T-helper 2 cell (primary cell): ENCODE measurements at places on chromosomes 11 and 22.

DNA sequence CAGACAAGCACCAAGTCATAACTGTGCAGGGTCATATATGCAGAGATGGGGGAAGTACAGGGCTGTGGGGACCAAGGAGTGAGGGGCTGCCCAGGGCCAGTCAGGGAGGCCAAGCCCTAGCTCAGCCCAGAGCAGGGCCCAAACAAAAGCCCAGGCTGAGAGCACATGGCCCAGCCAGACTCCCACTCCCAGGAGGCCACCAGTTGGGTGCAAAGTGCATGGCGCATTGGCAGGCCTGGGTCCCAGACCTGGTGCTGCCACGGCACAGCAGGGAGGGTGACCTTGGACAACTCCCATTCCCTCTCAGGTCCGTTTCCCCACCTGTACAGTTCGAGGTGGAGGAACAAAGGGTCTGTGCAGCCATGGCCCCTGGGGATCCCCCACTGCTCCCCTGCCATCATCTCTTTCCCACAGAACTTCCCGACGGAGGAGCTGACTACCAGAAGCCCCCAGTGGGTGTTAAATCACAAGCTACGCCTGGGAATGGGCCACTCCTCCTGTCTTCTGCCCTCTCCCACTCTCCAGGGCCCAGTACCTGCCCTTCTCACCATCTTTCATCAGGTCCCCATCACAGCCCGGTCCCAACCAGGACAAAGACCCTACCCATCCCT is 608 bp downstream of the NIPSNAP1 start:
- no peak for DNase-seq

DNA sequence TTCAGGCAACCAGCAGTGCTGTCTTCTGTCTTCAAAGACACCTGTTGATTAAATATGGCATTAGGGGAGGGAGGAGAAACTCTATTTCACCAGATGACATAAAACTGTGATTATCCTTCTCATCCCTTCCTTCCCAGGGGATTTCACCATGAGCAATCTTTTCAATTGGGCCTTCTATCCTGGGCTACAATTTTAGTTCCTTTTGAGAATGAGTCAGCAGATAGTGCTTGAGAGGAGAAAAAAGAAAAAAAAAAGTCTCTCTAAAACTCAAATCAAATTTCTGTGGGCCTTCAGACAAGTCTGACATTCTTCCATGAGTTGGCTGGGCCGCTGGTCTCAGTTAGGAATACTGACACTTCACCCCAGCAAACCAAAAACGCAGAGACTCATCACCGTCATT is 7.2 kb downstream of the FLI1 start:
- DNase-seq = no peak

DNA sequence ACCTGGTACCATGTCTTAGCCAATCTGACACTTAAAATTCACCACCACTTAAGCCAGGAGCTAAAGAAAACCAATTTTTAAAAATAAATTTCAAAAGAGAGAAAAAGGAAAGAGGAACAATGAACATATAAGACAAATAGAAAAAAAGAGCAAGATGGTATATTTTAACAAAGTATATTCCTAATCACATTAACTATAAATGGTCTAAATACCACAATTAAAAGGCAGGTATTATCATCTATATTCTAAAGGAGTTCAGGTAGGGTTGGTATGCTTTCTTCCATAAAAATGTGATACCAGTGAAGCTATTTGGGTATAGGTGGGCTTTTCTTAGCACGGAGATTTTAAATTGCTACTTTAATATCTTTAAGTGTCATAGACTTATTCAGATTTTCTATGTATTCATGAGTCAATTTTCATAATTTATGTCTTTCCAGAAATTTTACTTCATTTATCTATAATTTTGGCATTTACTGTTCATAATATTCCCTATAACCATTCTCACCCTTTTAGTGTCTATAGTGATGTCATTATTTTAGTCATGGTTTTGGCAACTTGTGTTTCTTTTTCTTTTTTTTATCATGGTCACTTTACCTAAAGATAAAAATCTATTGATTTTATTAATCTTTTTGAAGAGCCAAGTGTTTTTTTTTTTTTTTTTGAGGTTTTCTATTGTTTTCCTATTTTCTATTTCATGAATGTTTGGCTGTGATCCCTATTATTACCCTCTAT is 56.5 kb upstream of the IGLL5 start:
- DNase-seq = no peak

DNA sequence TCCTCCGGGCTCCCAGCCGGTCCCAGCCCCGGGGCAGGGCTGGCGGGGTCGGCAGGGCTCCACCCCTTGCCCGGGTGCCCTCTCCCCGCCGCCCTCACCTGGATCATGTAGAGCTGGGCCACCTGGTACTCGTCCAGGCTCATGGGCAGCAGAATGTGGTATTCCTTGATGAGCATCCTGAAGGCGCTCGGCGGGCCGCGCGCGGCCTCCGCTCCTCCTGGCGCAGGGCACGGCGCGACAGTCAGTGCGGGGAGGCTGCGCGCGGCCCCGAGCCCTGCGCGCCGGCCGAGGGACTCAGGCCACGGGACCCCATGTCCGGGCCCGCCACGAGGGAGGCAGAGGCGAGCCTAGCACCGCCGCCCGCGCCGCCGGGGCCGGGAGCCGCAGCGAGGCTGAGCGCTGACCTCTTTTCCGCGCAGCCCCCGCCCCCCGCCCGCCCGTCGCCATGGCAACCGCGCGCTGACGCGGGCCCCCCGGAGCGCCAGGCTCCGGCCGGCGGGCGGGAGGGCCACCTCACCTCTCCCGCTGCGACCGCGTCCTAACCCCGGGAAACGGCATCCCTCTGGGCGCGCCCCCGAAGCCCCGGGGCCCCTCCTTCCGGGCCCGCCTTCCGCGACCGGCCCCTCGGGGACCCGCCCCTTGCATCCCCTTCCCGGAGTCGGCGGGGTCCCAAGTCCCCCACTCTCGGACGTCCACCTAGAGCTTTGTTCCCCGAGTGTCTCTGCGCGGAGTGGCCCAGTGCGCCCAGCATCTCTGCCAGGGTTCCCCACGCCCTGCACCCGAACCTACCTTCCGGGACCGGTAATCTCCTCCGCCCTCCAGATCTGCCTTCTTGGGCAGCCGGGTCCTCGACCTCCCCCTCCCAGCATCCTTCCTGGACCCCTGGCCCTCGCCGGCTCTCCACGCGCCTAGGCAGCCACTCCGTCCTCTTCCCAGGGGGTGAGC is 886 bp downstream of the PITPNM1 start:
- no peak for DNase-seq

- no peak for DNase-seq
Measured at GRCh38 chr11:132453406-132453805, 1078.9 kb downstream of the OPCML start.

- no peak for DNase-seq
Measured at GRCh38 chr11:99069856-99070444, 49.2 kb downstream of the CNTN5 start.

DNA sequence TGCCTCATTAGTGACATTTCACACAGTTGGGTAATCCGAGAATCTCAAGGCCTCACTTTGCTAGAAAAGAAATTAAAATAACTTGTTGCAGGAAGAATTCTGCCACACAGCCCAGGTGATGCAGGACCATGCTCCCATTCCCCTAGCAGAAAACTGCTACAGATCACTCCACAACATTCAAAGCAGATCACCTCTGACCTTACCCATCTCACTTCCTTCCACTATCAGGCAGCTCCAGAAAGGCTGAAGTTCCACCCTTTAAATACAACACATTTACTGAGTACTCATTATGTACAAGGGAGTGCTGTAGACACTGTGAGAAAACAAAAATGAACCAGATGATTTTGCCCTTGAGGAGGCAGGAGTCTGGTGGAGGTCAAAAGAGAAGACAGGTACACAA is 231.0 kb downstream of the TTC28 start:
- DNase-seq = no peak

DNA sequence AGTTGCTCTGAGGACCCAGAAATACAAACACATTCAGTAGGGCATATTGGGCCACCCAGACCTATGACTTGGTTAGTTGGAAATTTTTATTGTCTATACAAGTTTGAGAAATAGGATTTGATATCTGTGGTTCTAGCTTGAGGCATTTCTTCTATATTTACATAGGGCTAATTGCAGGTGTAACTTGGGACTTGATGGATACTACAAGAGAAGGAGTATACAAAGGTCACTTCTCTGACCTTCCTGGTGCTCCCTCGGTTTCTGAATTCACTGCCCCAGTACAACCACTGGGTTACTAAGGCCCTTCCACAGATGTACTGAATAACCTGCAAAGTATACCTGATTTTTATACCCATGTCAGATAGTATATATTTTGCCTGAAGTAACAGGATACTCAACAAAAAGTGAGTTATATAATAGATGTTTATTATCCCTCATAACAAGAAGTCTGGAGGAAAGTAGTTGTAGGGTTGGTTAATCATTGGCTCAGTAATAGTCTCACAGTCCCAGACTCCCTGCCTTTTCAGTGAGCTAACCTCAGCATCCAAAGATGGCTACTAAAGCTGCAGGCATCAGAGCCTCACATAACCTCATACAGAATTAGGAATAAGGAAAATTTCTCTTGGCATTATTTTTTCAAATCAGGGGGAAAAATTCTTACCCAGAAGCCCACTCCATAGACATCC is 8.8 kb upstream of the PGR start:
- no peak for DNase-seq

GRCh38 chr11:99160447-99160846 is 139.7 kb downstream of the CNTN5 start:
- DNase-seq = no peak

- no peak for DNase-seq
Measured at GRCh38 chr22:32991353-32992101, 66.7 kb downstream of the SYN3 start.

DNA sequence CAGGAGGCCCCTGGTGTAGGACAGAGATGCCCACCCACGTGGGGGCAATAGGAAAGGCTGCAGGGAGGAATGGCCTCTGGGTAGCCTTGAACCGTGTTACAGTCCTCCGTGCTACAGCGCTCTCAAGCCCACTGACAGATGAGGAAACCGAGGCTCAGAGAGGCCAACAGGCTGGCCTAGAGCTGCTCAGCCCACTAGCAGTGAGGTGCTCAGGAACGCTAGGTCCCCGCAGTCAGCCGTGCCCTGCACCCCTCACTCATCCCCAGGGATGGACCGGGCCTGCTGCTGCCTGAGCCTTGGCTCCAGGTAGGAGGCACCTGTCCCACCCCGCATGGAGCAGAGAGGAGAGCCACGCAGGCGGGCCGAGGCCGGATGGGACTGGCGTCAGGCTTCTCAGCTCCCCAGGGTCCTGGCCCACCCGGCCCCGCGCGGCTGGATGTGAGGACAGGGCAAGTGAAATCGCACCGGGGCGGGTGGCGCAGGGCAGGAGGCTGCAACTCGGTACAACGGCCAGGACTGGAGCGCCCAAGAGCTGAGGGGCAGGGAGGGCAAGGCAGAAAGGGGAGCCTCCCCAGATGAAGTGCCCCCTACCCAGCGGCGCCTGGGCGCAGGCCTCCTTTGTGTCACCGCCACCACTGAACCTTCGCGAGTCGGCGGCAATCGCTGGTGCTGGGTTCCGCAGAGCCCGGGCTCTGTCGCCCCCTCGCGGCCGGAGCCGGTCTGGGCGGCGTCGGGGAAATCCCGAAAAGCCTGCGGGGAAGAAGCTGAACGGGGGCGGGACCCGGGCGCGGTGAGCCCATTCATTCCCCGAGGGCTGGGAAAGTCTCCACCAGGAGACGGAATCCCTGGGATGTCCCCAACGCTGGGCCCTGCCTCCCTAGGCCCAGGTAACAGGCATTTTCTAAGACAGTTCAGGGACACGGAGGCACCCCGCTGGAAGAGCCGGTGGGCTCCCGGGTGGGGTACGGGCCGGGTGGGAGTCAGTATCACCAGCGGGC is 8.4 kb upstream of the SLC2A11 start:
- DNase-seq = peak; percentile 69

DNA sequence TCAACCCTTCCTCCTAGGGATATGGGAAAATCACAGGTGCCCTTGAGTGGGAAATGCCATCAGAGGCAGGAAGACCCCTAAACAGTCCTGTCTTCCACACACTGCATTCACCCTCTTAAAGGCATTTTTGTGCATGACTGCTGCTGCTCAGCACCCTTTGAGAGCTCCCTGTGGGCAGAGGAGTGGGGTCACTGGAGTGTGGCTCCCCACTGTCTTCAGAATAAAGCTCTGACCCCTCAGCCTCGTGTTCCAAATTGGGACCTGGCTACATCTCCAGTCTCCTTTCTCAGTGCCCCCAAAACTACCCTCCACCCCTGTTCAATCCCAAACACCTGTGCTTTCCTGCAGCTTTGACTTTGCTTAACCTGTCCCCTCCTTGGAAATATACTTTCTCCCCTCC is 46.6 kb downstream of the CHRDL2 start:
- DNase-seq = no peak

DNA sequence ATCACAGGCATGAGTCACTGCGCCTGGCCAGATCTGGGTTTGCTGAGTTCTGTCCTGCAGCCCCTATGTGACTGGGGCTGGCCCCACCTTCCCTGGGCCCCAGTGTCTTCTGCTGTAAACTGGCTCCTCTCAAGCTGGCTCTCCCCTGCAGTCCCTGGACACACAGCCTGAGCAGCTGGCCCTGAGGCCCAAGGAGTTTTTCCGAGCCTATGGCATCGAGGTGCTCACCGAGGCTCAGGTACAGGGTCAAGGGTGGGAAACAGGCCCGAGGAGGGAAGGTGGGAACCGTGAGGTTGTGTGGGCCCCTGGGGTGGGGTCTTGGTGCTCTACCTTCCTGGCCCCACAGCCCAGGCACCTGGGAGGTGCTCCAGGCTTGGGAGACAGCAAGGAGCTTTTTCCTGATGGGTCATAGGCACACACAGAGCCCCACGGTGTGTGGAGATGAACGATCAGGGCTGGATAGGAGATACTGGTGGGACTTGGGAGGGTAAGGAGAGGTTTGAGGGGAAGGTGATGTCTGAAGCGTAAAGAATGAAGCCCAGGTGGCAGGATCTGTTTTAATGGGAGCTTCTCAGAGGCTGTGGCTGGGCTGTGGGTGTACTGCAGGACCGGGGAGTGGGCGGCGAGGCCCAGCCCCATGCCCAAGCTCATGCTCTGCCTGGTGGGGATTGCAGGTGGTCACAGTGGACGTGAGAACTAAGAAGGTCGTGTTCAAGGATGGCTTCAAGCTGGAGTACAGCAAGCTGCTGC is 6.4 kb upstream of the LZTR1 start:
- no peak for DNase-seq
